Body of pancreas (tissue), 4 donors: ENCODE measurements at places on chromosomes 2 and 18.
A peak's percentile ranks its signal among the peaks of the same experiment; 100 is the strongest.

- peak; percentile 64 for DNase-seq
Measured at GRCh38 chr2:33395655-33396249, 80.7 kb upstream of the RASGRP3 start.

GRCh38 chr2:85398426-85399182 lies 11.6 kb downstream of the CAPG start:
- DNase-seq: no peak

- DNase-seq: no peak
Measured at GRCh38 chr18:62877411-62878221, 162.3 kb downstream of the PHLPP1 start.

- DNase-seq: no peak
Measured at GRCh38 chr2:161046876-161047275, 113.4 kb upstream of the TANK start.

DNA sequence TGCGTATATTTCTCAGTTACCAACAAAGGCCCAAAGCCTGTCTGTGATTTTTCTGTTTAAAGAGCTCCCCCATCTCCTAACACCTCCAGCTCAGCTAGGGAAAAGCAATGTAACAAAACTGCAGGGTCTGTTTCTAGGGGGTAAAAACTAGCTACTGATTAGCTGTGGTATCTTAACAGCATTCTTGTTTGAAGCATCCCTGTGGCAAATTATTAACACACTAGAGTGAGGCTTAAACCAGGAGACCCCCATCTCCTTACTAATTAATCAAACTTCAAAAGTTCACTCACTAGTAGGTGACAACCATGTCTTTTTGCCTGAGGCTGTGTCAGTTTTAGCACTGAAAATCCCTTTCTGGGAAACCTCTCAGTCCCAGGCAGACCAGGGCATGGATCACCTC lies 186.2 kb upstream of the PARD3B start:
- no peak for DNase-seq

DNA sequence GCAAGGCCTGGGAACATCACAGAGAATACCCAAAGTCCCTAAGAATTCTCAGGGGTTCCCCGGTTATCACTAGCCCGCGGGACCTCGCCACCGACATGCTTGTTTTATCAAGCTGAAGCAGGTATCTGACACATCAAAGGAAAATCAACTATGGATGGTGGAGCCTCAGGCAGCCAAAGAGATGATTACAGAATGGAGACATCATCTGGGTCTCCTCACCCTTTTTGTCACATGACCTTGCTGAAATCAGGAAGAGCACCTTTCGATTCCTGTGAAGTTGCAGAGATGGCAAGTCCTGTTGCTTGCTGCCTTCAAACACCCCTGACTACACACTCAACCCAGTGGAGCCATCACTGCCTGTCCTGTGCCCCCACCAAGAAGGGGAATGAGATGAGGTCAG lies 19.2 kb upstream of the CAB39 start:
- no peak for DNase-seq

DNA sequence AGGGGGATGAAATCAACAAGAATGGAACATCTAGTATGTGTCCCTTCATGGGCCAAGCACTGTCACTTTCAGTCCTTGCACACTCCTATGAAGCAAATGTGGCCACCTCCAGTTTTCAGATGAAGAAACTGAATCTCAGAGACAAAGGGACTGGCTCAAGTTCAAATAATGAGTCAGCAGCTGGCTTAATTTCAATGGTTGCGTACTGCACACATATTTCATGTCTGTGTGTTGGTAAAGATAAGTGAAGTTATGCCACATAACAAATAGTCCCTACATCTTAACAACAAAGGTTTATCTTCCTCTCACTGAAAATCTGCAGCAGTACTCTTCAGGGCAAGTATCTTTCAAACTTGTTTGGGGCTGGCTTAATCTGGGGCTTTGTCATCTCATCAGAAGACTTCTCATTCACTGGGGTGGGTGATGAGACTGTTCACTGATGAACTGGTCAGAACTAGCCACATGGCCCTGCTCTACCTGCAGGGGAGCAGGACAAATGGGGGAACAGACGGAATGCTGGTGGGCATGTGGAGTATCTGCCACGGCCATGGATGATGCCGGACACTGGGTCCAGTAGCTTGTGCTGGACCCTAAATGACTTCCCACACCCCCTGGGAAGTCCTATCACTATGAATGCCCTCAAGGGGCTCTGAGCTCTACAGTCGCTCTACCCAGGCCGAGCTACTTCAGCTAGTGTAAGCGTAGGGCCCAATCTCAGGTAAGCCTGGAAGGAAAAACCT lies 263.2 kb downstream of the CYP26B1 start:
- no peak for DNase-seq

DNA sequence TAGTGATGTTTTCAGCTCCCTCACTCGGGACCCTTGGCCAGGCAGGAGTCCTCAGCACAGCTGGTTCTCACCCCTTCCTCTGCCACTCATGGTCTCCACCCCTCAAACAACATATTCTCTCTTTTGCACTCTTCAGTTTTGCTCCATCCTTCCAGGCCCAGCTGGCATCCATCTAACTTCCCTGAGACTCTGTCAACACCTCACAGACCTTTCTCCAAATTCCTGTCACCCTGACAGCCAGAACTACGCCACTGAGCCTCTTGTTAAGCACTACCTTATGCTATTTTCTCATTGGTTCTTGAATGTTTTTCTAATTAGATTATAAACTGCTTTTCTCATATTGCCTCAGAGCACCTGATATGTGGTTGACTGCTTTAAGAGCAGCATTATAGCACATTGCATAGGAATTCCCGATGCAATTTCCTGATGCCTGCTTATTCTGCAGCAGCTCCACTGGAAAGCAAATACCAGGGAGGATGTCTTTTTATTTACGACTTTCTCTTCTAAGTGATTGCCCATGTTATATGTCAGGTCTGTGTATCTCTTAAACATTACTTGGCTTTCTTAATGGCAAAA lies 12.4 kb upstream of the INO80C start:
- no peak for DNase-seq

DNA sequence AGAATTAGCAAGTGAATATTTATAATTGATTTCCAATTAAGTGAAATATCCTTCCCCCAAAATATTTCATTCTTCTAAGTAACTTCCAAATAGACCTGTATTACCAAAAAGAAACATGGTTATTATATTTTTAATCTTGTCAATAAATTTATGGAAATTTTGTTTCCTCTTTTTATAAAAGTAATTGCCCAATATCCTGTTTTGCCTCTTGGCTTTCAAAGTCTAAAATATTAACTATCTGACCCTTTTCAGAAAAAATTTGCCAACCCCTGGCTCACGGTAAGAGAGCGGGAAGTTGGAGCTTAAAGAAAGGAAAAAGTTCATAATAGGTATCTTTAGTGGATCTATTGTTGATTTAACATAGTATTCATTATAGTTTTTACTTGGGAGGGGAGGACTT lies 20.4 kb upstream of the SANBR start:
- no peak for DNase-seq

- peak; percentile 42 for DNase-seq
Measured at GRCh38 chr18:5543773-5544389, at the start of gene EPB41L3. TSS of gene EPB41L3 (minus strand) at chr18:5543997. CDS start at chr18:5489183, 54,814 bp downstream.

DNA sequence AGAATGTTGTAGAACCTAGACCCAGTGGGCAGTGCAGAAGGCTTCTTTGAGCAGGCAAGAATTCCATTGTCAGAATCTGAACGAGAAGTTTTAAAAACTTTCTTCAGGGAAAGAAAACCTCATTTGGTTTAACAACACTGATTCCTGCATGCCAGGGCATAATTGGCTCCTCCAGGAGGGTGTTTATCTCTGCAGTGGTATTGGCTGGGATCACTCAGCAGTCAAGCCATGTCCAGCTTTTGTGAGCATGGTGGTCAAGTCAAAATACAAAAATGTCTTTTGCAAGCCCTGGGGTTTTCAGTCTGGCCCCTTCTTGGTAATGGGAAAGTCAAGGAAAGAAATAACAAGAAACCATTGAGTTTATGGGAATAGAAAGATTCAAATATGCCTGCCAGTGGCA lies 28.3 kb downstream of the FHOD3 start:
- no peak for DNase-seq

DNA sequence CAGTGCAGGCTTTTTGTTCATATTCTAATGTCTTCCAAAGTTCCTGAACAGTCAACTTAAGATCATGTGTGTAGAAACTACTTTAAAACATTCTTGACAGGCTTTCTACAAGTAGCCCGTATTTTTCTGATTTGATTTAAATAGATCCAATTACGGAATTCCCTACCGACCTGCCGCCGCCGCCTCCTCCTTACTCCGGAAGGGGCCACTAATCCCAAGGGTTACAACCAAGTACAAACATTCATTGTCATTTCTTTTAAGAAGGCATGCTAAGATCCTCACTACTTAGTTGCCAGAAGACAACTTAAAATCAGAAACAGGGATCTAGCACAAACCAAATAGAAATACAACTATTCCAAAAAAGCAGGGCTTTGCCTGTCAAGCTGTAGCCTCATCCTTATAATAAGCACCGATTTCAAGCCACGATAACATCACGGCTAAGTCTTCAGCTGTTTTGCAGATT lies 784 bp downstream of the WDR33 start:
- DNase-seq: no peak

GRCh38 chr2:147923846-147924245 lies 79.0 kb downstream of the ACVR2A start:
- DNase-seq: no peak

GRCh38 chr2:128187032-128187654 lies 96.1 kb downstream of the UGGT1 start:
- DNase-seq: no peak

- DNase-seq: no peak
Measured at GRCh38 chr18:79738041-79738461, 58.4 kb downstream of the CTDP1 start.
